ENCODE measurements at places on chromosomes 5 and 9.

DNA sequence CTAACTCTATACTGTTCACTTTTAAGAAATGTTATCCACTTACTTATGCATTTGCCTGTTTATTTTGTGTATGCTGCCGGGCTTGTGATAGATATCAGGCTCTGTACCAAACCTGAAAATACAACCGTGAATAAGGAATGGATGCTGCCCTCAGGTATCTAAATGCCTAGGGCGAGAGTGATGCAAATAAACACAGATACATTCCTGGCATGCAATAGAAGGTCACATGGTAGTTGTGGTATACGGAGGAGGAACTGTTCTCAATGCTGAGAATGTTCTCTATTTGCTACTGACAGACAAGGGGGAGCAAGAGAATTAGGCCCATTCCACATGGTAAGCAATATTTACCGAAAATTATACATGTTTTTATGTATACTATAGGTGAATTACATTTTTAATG lies 227.8 kb downstream of the ICE1 start:
- no peak for DNase-seq

DNA sequence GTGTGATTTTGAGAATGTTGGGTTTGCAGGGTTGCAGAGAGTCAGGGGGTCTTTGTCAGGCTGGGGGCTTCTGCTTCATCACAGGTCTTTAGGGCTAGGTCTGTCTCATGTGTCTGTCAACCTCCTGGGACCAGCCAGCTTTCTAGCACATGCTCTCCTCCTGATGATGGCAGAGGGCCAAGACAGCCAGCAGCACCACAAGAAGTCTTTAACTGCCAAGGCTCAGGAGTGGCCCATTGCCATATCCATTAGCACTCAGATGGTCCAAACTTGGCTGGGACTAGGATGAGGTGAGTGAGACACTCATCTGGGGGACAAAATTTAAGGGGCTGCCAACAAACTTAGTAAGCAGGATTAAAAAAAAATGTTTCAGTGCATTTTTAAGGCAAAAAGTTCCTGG lies 384.2 kb upstream of the CDH10 start:
- no peak for DNase-seq

DNA sequence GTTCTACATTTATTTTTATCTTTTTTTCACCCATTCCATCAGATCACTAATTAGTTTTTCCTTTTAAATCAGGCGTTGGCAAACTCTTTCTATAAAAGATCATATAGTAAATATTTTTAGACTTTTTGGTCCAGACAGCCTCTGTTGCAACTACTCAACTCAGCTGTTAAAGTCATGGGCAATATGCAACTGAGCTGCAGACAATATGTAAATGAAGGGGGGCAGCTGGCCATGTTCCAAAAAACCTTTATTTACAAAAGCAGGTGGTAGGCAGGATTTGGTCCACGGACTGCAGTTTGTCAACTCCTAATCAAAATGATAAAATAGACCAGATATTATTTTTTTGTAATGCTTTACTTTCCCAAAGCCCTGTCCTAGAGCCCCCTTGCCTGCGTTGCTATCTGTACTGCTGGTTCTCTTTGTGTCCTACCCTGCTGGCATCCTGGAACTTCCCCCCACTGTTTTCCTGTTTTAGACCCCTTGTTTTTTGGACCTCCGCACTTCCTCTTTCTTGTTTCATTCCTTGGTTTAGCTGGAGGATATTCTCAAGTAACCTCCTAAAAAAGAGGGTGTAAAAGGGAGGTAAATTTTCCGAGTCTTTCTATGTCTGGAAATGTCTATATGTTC lies 24.7 kb upstream of the TNFSF8 start:
- DNase-seq, result no peak

DNA sequence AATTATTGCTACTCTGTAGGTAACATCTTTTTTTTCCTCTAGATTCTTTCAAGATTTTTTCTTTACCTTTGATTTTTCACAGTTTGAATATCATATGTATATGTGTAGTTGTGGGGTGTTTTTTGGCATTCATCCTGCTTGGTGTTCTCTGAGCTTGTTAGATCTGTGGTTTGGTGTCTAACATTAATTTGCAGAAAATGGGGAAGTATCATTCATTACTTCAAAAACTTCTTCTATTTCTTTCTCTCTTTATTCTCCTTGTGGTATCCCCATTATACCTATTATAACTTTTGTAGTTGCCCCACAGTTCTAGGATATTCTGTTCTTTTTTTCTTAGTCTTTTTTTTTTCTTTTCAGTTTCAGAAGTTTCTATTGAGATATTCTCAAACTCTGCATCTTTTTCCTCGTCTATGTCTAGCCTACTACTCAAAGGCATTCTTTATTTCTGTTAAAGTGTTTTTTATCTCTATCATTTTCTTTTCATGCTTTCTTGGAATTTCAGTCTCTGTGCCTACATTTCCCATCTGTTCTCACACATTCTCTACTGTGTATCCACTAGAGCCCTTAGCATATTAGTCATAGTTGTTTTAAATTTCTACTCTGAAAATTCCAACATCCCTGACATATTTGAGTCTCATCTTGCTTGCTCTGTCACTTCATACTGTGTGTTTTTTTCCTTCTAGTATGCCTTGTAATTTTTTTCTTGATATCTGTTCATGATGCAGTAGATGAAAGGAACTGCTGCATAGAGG lies 60.1 kb upstream of the GNA14 start:
- DNase-seq, result peak; percentile 71

- no peak for DNase-seq
These were observed 54.2 kb downstream of the FOXI1 start for GRCh38 chr5:170159947-170160346.

- DNase-seq, result no peak
These were observed 4.3 kb downstream of the NHP2 start for GRCh38 chr5:178149199-178149932.

DNA sequence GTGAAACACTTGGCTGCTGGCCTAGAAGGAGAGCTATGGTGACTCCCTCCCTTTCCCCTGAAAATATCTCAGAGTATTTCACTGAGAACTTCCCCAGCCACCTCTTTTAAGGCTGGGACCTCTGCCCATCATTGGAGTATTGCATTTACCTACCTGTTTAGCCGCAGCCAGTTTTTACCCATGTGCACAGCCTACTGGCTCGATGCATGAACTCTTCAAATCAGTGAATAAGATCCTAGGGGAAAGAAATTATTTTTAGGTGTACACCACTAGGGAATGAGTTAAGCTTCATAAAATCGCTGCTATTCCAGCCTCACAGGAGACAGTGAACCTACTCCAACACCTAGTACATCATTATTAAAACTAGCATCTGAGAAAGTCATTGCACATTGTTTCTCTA lies 16.8 kb upstream of the FAM174A start:
- no peak for DNase-seq

DNA sequence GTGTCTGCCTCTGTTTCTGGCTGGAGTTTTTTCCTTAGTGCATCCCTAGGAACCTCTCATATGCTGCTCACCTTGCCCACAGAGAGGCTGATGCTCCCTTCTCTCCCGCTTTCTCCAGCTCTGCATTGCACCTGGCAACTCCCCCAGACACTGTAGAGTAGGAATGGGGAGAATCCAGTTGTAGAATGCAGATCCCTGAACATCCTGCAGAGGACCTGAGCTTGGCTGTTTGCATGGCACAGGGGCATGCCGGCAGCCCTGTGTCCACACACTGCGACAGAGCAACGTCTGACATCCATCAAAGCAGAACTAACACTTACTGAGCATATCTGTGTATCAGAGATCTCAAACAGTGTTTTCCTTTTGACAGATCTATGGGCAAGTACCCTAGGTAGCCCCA lies 19.9 kb downstream of the IDNK start:
- DNase-seq, result no peak

Measured in fibroblast of upper back skin (primary cell).